ENCODE measurements at places on chromosomes 11 and 22. TPM values are rescaled to one million over a fixed set of nuclear protein-coding genes. Genes with fewer than 3 reads are reported as not detected.

DNA sequence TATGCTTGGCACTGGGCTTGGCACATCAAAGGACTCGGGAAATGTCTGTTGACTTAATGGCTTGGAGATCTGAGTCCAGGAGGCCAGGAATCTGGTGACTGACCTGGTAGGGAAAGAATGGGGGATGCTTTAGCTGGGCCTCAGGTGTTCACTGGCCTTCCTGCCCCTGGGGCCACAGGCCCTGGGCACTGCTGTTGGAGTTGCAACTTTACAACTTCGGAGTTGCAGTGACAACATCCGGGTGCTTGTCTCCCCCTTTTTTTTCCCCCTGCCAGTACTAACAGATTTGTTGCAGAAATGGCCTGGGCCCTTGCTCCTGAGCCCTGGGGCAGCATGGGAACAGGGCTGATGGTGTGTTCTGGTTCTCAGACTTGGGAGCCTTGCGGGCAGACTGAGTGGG, 23.8 kb downstream of the OSBP2 start:
- no peak for DNase-seq

MAPK11 gene
- polyA plus RNA-seq, result 9.7 TPM

PANX2 gene
- polyA plus RNA-seq, result 2.5 TPM

DNA sequence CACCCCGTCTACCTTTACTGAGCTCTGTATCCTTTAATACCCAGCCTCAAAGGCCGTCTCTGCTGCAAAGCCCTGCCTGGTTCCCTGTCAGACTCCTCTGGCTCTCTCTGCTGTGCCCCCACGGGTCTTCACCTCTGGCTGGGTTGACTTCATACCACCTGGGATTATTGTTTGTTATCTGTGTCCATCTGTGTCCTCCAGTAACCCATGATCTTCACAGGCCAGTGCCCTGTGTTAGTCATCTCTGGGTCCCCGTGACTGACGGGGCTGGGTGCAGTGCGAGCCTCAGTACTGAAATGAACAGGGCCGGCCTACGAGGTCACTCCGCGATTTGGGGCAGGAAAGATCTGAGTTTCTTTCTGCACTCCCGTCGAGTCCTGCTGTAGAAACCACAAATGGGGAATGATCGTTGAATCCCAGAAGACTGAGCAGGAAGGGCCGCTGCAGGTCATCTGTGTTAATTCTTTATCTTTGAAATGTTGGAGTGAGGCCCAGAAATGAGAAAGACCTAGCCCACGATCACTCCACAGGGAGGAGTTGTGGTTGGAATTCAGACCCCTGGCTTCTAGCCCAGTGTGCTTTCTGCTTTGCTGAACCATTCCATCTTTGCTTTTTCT, 12.3 kb upstream of the TUB start:
- DNase-seq, result peak; percentile 80

JHY gene
- 12.5 TPM for polyA plus RNA-seq

DNA sequence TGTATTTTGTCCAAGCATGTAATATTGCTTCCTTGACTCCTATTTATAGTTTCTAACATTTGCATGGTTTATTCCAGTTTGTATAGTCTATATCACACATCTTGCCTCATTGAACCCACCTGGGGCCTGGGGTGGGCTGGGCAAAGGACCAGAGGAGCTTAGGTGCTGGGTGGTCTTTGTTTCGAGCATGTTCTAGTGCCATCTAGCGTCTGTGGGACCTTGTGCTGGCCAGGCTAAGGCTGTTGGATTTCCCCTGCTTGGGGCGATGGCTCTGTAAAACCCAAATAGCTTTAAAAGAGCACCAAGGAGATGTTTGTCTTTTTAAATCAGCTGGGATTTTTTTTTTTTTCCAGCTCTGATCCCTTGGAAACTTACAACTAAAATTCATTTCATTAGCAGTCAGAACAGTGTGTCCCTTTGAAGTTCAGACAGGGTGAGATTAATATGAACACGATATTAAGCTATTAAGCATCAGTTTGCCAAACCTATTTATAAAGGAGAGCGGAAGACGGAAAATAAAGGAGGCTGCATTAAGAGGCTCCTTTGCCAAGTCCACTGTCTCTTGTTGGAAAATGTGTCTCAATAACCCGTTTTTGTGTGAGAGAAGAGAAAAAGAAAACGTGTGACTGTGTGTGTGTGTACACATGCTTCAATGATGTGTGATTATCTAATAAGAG, 157.4 kb downstream of the COMMD9 start:
- DNase-seq, result no peak

DNA sequence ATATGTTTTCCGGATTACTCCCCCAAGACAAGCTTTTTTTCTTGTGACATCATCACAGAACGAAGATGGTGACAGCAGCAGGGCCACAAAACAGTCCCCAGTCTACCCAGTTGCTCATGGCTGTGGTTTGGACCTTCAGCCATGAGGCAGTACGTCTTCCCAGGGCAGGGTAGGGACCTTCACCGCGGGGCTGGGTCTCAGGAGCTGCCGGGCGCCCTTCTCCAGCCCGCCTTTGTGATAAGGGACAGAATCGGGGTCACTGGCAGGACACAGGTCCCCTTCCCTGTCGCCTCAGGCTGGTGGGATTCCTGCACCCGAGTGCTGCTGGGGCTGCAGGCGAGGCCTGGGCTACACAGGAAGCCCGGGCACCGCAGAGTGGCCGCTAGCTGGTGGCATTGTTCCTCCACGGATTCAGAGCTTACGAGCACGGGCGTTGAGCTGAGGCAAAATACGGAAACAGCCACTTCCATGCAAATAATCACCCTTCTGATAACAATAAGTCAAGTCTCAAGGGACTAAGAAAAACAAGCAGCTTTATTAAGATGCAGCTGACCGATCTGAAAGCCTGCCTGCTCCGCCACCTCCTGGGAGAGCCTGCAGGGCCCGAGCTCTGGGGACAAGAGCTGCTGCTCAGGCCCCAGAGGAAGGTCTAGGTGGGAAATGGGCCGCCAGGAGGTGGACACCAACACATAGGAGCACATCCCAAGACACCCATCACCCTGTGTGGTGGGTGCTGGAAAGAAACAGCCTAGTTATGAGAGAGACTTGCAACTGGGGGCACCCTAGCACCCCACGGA, 12.3 kb downstream of the TBX1 start:
- DNase-seq, result no peak

DNA sequence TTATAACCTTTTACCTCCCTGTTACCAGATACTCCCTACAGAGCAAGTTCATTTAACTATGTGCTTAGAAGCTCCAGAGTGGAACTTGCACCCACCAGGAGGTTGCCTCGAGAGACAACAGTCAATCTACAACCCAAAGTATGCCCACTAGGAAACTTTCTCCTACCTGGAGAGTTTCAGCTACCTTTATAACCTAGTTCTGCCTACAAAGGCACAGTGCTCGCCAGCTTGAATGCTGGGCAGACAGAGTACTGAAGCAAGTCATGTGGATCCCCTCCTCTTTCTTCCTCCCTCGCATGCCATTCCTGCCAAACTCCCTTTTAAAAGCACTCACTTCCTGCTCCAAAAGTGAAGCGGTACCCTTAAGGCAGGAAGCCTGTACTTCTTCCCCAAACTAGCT, 258.9 kb downstream of the SWAP70 start:
- no peak for DNase-seq

DNA sequence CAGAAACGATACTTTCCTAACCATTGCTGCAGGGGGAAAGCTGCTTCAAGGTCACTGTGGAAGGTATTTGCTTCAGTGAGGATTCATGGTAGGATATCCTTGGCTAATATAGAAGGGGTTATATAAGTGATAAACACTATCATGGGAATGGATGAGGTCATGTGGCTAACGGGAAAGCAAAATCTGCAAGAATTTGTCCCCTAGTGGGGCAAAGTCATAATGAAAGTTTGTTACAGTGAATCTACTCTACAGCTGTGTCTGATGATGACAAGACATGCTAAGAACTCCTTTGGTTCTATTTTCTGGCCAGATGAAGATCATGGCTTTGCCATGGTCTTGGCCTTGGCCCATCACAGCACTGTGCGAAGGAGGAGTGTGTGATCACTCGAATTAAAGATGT, 13.8 kb downstream of the MMP20 start:
- DNase-seq, result no peak

DNA sequence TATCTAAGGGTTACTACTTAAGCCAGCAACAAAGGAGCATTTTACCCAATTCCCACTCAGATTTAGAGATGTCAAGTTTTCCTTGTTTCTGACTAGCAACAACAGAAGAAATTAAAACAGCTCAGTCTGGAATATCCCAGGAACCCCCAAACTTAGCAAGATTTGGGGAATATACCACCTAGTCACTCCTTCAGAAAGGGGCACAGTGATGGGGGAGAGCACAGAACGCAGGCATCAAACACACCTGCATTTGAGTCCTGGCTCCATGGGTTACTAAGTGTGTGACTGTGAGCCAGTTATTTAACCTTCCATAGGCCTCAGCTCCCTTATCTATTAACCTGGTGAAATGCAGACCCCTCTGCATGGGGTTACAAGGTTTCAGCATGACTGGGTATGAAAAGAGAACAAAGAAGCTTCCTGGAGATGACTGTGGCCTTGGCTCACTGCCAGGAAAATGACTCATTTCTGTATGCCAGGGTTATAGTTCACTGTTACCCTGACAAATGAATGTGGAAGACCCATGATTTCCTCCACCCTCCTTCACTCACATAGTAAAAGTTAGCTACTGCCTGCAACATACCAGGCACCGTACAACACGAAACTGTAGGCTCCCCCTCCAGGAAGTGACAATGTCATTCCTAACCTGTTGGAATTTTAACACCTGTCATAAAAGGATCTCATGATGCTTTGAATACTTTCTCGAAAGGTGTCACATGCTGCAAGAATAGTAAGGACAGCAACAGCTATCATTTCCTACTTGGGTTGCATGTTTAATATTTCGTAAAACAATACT, 79.6 kb downstream of the ME3 start:
- peak; percentile 74 for DNase-seq

DNA sequence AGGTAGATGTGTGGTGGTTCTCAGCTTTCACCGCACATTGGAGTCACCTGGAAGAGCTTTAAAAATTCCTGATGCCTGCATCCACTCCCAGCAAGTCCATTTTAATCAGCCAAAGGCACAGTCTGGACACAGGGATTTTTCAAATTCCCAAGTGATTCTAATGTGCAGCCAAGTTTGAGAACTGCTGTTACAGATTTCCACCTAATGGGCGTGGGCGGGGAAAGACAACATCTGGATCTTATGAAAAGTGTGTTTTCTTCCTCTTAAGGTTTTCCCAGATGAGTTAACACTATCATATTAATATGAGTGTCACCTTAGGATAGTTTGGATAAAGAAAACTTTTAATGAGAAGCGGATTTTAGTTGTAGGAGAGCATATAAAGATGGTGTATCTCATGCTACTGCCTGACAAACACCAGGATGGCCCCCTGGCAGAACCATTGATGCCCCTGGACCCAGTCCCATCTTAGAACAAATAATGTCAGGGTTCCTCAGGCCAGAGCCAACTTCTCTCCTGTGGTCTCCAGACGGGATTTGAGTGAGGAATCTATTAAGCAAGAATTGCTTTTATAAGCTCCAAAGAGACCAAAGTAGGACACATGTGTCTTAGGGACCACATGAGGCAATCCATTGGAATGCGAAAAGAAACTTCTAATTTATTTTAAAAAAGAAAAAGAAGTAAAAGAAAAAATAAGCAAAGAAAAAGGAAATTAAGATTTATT, 31.9 kb downstream of the POU2AF1 start:
- DNase-seq, result no peak

DNA sequence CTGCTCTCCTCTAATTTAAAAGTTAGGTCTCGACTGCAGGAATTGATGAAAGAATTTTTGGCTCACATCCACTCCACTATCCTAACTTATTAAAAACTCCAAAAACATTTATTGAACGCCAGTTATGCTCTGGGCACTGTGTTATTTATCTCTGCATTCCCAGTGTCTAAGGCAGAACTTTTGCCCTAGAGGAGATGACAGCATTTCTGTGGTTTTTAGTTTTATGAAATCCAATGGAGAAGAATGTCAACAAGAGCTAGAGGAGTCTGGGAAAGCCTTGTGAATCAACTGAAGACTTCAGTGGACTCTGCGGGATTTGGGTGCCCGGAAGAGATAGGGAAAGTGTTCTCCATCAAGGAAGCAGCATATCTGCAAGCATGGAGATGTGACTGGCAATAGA, 217.0 kb upstream of the PGR start:
- no peak for DNase-seq

CDC42BPG gene
- polyA plus RNA-seq, result 8.1 TPM

- DNase-seq, result no peak
These were observed 473.7 kb upstream of the ISX start for GRCh38 chr22:34592123-34592740.
